ENCODE measurements at places on chromosomes 1 and 21. TPM values are rescaled to one million over a fixed set of nuclear protein-coding genes. Genes with fewer than 3 reads are reported as not detected.

The USH2A gene
- 1.3 TPM for total RNA-seq

The HLX gene
- total RNA-seq, result 5.0 TPM

DNA sequence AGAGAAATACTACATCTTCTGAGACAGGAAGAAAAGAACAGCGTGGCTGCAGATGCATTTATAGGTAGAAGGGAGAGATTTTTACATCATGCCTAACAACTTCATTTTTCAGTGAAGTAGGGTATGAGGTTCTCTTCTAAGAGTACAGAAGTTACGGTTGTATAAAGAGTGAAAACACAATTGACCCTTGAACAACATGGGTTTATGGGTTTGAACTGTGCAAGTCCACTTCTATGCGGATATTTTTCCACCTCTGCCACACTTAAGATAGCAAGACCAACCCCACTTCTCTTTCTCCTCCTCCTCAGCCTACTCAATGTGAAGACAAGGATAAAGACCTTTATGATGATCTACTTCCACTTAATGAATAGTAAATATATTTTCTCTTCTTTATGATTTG, 64.5 kb downstream of the RPAP2 start:
- DNase-seq, result no peak

DNA sequence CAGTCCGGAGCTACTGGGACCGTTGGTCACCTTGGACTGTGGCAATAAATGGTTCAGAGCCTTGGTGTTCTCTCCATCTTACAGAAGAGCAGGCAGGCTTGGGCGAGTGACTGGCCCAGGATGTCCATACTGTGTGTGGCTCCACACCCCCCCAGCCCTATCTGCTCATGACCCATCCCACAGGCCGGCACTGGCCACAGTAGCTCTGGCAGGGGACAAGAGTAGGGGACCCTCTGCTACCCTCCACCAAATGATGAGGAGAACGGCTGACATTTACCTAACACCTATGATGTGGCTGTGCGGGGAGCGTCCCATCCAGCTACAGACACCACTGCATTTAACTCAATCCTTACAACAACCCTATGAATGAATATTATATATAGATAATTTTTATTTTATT, 13.3 kb downstream of the LDLRAD2 start:
- DNase-seq, result no peak

The DIO1 gene
- total RNA-seq, result not detected

The MXRA8 gene
- total RNA-seq, result 21.8 TPM

DNA sequence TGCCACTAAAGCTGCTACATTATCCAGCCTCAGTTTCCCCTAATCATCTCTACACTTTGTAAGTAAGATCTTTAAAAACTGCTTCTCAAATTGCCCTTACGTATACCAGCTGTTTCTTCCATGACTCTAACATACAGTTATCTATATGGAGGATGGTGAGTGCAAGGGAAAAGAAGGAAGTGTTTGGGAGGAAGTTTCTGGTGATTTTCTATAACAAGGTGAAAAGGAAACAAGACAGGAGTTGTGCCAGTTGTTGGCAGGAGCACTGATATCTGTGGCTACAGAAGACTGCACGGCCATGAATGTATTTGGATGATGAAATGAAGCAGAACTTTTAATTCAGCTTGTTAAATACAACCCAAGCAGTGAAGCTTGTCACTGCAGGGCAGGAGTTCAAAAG, 32.3 kb upstream of the NHLH2 start:
- DNase-seq, result no peak

The PTGFR gene
- total RNA-seq, result 1.3 TPM

The ZNF683 gene
- 0.14 TPM for total RNA-seq

The F13B gene
- not detected for total RNA-seq

The KRTAP23-1 gene
- total RNA-seq, result not detected

DNA sequence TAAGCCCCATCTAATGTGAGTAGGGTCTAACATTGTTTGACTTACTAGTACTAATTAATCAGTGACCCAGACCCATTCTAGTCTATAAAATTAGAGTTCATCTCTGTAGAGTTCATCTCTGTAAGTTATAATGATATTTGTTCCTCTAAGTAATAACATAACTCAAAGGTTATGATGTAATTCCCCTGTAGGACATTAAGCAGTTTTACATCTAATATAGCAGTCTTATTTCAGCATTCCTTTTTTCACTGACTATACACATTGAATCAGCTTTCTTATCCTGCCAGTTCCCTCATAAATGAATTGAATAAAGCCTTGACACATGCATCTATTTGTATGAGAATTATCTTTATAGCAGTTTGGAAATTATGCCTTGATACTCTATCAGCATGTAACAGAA, 90.9 kb downstream of the SH3GLB1 start:
- no peak for DNase-seq

The ZNF697 gene
- 8.8 TPM for total RNA-seq

The VWA1 gene
- total RNA-seq, result 20.5 TPM

The KIF17 gene
- total RNA-seq, result 6.0 TPM

DNA sequence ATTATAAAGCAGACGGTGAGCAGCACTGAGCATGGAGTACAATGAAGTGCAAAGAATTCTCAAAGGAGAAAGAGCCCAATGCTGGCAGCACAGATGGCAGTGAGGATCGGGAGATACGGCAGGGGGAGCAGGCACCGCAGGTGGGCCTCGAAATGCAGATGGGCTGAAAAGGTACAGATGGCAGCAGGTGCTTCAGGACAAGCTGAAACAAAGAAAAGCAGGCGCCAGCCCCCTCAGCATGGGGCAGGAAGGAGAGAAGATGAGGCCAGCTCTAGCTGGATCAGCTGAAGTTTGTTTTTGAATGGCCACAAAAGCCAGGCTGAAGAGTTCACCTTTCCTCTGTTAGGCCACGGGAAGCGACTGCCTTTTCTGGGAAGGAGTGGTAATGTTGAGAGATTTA, 7.7 kb downstream of the CFAP298 start:
- no peak for DNase-seq

DNA sequence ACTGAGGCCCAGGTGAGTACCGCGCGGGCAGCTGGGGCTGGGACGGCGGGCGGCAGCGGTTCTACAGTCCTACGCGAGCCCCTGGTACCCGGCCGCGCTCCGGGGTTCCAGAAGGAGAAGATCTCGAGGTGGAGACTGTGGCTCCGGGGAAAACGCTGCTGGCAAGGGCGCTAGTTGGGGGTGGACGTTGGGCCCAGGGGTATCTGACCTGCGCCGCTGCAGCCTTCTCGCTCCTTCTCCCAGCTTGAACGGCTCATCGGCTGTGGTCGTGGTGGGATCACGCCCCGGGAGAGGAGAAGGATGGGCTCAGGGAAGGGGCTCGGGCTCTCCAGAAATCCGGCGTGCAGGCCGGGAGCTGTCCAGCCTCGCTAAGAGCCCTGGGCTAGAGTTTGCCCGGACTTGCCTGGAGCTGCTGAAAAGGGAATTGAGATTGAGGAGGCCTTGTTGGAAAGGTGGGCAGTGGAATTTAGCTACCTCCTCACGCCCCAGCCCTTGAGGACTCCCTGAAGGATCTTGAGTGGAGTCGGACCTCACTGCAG, 1.1 kb upstream of the POU3F1 start:
- no peak for DNase-seq

DNA sequence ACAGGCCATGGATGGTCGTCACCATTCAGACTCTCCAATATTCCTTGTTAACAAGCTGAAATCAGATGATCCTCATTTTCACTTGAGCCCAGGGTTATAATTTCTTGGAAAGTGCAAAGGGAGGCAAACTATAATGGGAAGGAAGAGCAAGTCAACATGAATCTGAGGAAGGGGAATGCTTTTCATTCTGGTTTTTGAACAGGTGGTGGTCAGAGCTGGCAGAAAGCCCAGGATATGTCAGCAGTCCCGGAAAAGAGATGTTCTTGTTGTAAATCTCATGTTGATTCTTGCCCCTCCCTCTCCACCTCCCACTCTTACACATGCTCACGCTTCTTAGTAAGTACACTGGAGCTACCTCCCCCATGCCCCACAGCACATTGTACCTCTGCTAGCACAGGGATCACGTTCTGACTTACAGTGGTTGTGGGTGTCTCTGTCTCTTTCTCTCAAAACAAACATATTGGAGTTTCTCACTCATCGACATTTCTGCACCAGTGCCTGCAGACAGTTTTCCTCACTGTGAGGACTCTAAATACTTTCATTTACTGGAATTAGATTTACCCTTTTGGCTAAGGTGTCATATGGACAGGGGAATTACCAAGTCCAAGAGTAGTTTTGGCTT, 77.6 kb downstream of the XCL2 start:
- DNase-seq, result no peak

GRCh38 chr1:24442764-24443163, 27.2 kb downstream of the NIPAL3 start:
- no peak for DNase-seq

GRCh38 chr1:230426246-230427093, at the start of gene PGBD5:
TSS of gene PGBD5 (minus strand) at chr1:230426332. CDS start at chr1:230425928, 404 bp downstream.
- DNase-seq, result peak; percentile 86

The KCNJ9 gene
- not detected for total RNA-seq

DNA sequence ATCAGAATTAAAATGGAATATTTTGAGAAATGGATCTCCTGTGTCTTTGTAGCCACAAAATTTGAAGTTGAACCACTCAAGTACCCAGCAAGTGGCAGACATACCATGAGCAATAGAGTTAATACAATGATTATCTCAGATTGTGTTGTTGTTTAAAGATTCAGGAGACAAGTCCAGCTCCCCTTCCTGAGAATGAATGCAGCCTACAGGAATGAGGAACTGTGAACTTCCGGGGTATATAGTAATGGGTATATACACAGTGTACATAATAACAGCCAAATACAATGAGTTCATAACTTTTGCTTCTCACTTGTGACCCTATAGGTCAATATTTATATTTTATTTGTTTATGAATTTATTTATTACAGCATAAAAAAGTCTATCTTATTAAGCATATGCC, 445.0 kb downstream of the SETD4 start:
- DNase-seq, result no peak

DNA sequence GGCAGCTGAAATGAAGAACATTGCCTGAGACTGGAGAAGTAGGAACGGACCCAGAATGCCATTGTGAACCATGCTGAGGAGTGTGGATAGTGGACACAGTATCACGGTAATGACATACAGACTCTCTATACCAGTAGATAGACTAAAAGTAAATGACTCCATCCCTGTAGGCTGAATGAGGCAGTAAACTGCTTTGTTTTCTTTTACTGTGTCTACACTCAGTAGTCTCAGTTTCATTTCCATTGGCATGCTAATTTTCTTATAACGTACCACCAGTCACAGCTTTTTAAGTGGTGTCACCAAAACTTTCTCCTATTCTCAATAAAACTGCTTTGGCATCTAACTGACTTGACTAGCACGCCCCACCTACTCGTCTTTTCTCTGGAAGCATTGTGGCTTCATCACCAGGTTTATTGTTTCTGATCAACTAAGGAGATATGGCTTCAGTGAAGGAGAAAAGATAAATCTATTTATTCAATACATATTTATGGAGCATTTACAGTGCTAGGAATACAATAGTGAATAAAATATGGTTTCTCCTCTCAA, 8.4 kb upstream of the ZNF697 start:
- DNase-seq, result no peak

Measured in Right ventricle myocardium inferior (tissue), 1 donor.